ENCODE measurements at places on chromosomes 1 and 21. TPM values are rescaled to one million over a fixed set of nuclear protein-coding genes. Genes with fewer than 3 reads are reported as not detected.

Gene REN
- not detected for total RNA-seq

Gene LCE1F
- total RNA-seq = not detected

Gene C1orf116
- not detected for total RNA-seq

Gene NBPF19
- total RNA-seq = 13.2 TPM

Gene AIRE
- not detected for total RNA-seq

Gene KRTAP10-3
- total RNA-seq = not detected

GRCh38 chr1:118151312-118151937 lies 33.6 kb downstream of the SPAG17 start:
- no peaks in the 10 kb centered on the region for H3K4me1 ChIP-seq
- no peaks in the 10 kb centered on the region for H3K27me3 ChIP-seq
- no peak overlapping the region for H3K4me3 ChIP-seq
- DNase-seq = peak; percentile 55
- H3K27ac ChIP-seq = no peak overlapping the region

- H3K27ac ChIP-seq = peak overlapping the region; percentile 88
- no peak for DNase-seq
- no peaks in the 10 kb centered on the region for H3K27me3 ChIP-seq
- no peak overlapping the region for H3K4me3 ChIP-seq
- peaks cover 55% of the 10 kb centered on the region for H3K36me3 ChIP-seq
- peaks cover 72% of the 10 kb centered on the region for H3K4me1 ChIP-seq
These were observed 9.0 kb downstream of the ARHGEF2 start for GRCh38 chr1:155969377-155969791.

DNA sequence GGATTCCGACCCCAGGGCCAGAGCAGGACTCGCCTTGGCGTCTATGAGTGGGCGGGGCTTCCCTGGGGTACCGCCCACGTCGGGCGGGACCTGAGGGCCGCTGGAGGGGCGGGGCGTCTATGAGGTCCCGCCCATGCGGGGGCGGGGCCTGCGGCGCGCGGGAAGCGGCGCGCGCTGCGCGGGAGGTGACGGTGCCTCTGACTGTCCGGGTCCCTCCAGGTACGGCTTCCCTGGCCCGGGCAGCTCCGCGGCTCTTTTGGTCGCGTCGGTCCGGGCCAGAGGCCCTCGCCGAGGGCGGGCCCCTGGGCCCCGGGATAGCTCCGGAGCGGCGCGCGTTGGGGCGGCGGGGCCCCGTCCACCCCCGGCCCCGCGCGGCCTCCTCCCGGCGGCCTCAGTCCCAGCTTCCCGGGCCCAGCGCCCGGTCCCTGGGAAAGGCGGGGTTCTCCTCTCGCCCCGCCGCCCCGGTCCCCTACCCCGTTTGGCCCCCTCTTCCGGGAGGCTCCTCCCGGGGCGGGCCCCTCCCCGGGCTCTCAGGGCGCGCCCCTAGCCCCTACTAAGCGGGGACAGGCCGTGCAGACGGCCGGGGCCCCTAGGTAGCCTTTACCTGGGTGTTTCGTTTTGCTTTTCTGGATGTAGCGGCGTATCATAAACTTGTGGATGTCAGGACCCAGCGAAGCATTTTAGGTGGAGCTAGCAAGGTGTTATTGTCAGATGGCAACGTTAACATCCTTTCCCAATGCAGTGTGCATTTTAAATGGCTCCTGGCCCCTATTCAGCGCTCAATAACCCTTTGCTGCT lies at the start of gene CHAF1B:
Gene CHAF1B, plus strand, starts transcription at position 160 of the 798 bp plus-strand sequence. CDS start 745 bp downstream, outside the sequence.
- H3K4me3 ChIP-seq = peak within 1 kb of the TSS; percentile 84
- H3K27me3 ChIP-seq = no peaks in the 10 kb centered on the region
- peaks cover 20% of the 10 kb centered on the region for H3K4me1 ChIP-seq
- peak within 1 kb of the TSS; percentile 60 for H3K27ac ChIP-seq
- H3K36me3 ChIP-seq = peaks cover 22% of the 10 kb centered on the region

DNA sequence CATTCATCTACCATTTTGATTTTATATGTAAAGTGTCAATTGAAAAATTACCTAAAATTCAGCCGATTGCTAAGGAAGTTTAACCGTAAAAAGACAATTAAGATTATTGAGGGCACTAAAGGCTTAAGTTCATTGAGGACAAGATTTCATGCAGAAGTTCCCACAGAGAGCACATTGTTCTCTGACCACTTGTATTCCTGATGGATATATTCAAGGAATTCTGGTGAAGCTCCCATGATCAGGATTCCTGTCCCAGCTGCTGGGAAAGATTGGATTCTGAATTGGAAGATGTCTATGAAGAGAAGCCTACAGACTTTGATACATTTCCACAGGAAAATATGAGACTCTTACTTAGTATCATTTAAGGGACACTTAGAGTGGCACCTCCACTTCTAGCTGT lies 209.2 kb upstream of the KCTD3 start:
- H3K27ac ChIP-seq = no peak overlapping the region
- no peaks in the 10 kb centered on the region for H3K27me3 ChIP-seq
- DNase-seq = no peak
- H3K4me3 ChIP-seq = no peak overlapping the region
- peaks cover 3% of the 10 kb centered on the region for H3K4me1 ChIP-seq
- no peaks in the 10 kb centered on the region for H3K36me3 ChIP-seq

GRCh38 chr1:77866296-77866695 lies 22.1 kb upstream of the NEXN start:
- H3K4me1 ChIP-seq = no peaks in the 10 kb centered on the region
- DNase-seq = no peak
- no peak overlapping the region for H3K27ac ChIP-seq

- no peak overlapping the region for H3K4me3 ChIP-seq
- DNase-seq = no peak
- no peak overlapping the region for H3K27ac ChIP-seq
These were observed 71.3 kb upstream of the NGF start for GRCh38 chr1:115409094-115410015.

DNA sequence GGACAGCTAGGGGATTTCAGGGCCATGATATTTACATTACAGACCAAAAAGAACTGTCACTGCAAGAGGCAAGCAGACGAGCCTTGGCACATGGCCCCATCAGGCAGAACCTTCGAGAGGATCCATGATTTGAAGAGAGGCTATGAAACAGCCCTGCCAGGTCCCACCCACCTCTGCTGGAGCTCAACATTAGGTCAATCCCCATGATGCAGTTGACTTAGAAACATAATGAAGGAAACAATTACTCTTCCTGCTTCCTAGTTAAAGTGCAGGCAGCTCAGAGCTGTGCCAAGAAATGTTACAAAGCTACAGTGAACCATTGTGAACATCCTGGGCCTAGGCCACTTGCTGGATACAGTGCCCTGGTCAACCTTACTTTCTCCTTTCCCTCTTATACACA lies 41.7 kb upstream of the PTCH2 start:
- no peak overlapping the region for H3K27ac ChIP-seq
- H3K4me3 ChIP-seq = no peak overlapping the region
- no peaks in the 10 kb centered on the region for H3K27me3 ChIP-seq
- H3K36me3 ChIP-seq = peaks cover 55% of the 10 kb centered on the region
- H3K4me1 ChIP-seq = no peaks in the 10 kb centered on the region

- H3K4me1 ChIP-seq = peaks cover 64% of the 10 kb centered on the region
- peak overlapping the region; percentile 31 for H3K4me3 ChIP-seq
- H3K27ac ChIP-seq = no peak overlapping the region
These were observed 26.4 kb downstream of the LRRC8D start for GRCh38 chr1:89847191-89847729.

DNA sequence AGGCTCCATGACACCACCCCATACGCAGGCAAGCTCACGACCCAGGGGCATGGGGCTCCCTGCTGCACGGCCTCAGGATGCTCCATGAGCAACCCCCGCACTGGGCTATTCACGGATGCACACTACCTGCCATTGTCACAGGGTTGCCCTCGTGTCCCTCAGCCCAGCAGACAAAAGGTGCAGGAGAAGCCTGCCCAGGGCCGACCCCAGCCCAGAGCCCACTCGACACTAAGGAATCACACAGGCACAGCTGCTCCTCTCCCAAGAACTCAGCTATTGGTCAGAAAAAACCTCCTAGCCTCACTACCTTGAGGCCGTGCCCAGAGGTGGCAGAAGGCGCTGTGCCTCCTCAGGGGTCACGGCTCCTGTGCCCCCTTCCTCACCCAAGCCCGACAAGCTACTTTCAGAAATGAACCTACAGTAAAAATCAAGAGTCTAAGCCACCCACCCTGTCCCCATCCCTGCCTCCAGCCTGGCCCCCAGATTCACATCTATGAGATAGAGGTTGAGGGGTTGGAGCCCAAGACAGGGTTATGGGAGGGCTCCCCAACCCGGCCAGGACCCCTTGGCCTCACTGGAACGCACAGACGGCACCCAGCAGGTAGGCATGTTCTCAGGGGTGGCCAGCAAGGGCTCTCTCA lies 6.4 kb upstream of the SPATC1L start:
- H3K27me3 ChIP-seq = no peaks in the 10 kb centered on the region
- no peaks in the 10 kb centered on the region for H3K4me1 ChIP-seq
- H3K36me3 ChIP-seq = peaks cover 3% of the 10 kb centered on the region
- no peak overlapping the region for H3K4me3 ChIP-seq

- H3K27me3 ChIP-seq = peaks cover 22% of the 10 kb centered on the region
- H3K36me3 ChIP-seq = no peaks in the 10 kb centered on the region
- H3K4me1 ChIP-seq = peaks cover 6% of the 10 kb centered on the region
- no peak for DNase-seq
- H3K27ac ChIP-seq = no peak overlapping the region
These were observed 604 bp upstream of the FMN2 start for GRCh38 chr1:240090957-240091600.

DNA sequence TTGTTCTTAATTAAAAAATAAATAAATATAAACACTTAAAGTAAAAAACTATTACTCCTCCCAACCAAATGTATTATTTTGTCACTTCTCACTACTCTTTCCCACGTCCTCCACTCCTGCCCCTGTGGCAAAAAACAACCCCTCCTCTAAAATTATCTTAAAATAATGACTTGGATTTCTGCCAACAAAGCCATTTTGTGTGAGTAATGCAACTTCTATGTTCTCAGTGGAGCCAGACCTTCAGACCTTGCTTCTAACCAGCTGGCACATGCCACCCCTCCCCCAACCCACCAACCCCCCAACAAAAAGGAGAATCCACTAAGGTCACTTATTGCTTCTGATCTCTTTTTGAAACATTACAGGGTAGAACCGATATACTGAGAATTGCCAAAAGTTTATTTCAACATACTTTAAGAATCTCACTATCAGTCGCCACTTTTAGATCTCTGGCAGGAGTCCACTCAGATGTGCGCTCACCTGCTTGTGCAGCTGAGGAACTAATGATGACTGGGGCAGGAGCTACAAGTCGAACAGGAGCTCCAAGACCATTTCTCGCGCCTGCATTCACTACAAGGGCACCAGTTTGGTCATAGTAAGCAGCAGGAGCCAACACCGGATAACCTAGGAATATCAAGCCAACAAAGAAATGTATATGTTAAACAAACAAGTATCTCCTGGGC lies 58.3 kb upstream of the SDC3 start:
- peak overlapping the region; percentile 0 for H3K27ac ChIP-seq
- no peak overlapping the region for H3K4me3 ChIP-seq
- H3K36me3 ChIP-seq = peaks cover 55% of the 10 kb centered on the region
- peaks cover 7% of the 10 kb centered on the region for H3K4me1 ChIP-seq
- no peaks in the 10 kb centered on the region for H3K27me3 ChIP-seq
- DNase-seq = no peak

- H3K27me3 ChIP-seq = no peaks in the 10 kb centered on the region
- no peaks in the 10 kb centered on the region for H3K36me3 ChIP-seq
- H3K27ac ChIP-seq = no peak overlapping the region
- no peaks in the 10 kb centered on the region for H3K4me1 ChIP-seq
- H3K4me3 ChIP-seq = no peak overlapping the region
These were observed 14.5 kb upstream of the SELENON start for GRCh38 chr1:25785333-25786067.

GRCh38 chr21:39715804-39716397 lies 29.1 kb upstream of the IGSF5 start:
- no peaks in the 10 kb centered on the region for H3K4me1 ChIP-seq
- peak; percentile 43 for DNase-seq
- peaks cover 1% of the 10 kb centered on the region for H3K27me3 ChIP-seq

DNA sequence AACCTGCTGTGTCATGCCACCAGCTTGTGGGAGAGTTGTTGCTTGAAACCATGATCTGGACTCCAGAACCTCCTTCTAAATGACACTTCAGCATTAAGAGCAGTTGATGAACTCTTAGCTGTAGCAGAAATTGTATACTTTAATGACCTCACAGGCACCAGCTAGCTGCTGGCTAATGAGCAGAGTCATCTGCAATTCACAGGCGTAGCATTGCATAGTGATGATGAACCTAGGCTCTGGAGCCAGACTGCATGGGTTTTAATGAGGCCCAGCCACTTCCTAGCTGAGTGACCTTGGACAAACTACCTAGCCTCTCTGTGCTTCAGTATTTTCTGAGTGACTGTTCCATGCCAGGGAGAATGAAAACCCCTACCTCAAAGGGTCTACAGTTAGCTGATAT lies 407.1 kb downstream of the LMO4 start:
- no peak overlapping the region for H3K4me3 ChIP-seq
- no peak overlapping the region for H3K27ac ChIP-seq
- H3K4me1 ChIP-seq = no peaks in the 10 kb centered on the region
- no peak for DNase-seq
- no peaks in the 10 kb centered on the region for H3K27me3 ChIP-seq

Measured in activated CD4-positive, alpha-beta memory T cell treated with anti-CD3 and anti-CD28 coated beads for 36 hours (primary cell).